Activated T-cell treated with anti-CD3 and anti-CD28 coated beads for 4 hours (primary cell): ENCODE measurements at places on chromosomes 6 and 20.

DNA sequence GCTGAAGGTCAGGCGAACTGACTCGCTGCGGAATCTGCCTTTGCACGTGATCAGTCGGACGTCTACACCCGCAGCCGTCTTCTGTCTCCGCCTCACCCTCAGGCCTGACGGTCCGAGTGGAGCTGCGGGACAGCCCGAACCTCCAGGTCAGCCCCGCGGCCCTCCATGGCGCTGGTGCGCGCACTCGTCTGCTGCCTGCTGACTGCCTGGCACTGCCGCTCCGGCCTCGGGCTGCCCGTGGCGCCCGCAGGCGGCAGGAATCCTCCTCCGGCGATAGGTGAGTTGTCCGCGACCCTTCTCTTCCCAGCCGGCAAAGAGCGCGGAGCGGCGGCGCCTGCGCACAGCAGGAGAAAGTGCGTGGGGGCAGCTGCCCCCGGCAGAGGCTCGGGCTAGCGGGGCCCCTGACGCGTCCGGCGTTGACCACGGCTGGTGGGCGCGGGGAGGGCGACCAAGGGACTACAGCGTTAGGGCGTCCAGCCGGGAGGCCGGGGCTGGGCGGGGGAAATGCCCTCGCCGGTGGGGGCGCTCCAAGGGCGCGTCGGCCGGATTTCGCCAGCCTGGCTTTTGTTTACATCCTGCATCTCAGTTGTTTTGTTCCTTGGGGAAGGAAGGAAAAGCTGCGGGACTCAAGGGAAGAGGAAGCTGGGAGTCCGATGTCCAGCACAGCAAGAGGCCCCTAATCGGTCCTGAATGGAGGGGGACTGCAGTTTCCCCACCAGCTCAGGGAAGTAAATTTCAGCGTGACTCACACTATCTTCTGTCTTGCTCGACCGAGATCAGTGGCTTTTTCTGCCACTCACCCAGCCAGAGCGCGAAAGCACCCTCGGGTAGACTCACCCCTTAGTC lies at the start of gene SMPDL3A:
Gene SMPDL3A (plus strand): TSS at position 77 of the 846 bp plus-strand sequence. CDS start 89 bp downstream, at position 166.
- no peak for DNase-seq

- DNase-seq: no peak
These were observed 167.0 kb upstream of the SASH1 start for GRCh38 chr6:148175550-148176188.

DNA sequence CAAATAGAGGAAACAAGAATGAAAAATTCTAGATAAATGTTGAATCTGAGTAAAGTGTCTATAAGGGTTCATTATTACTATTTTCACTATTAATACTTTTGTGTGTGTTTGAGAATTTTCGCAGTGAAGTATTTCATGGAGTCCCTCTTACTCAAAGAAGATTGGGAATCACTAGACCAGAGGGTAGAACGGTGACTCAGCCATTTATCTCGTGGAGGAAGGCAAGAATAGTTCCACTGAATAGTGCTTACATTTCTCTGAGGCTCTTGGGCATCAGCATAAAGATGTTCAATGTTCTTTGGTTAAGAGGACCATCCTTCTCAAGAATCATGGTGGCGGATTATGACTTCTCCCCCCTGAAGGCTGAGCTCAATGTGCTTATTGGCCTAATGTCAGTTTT lies 376.7 kb upstream of the ARID1B start:
- DNase-seq: no peak

- no peak for DNase-seq
These were observed at the start of gene GTSF1L for GRCh38 chr20:43726811-43727338. Gene GTSF1L (minus strand): TSS chr20:43727002. CDS start chr20:43726694, 308 bp downstream.

DNA sequence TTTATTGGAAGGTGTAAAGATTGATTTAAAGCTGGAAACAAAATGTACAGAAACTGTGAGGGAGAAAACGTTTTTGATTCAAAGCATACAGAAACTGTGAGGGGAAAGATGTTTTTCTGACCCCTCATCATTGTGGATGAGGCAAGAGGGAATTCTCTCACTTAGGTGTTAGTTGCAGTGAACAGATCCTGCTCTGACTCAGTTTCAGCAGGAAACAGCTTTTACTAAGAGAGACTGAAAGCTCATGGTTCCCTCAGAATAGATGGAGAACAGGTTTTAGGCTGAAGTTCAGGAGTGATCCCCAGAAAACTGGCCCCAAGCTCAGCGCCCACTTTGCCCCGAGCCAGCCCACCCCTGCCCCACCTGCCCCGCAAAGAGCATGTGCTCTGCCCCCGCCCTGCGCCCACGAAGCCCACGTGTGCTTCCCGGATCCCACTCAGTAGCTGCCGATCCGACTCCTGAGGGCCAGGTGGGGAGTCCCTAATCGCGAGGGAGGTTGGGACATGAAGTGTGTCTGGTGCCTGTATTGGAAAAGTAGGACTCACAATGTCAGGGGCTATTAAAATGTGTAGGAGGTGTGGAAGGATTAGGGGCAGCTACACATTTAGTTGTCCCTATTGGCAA lies 41.2 kb downstream of the DUSP22 start:
- no peak for DNase-seq

- DNase-seq: peak; percentile 70
These were observed at the start of gene DSE for GRCh38 chr6:116370760-116371119. Gene DSE (plus strand): TSS chr6:116370947. CDS start chr6:116399251, 28,304 bp downstream.

- no peak for DNase-seq
These were observed 286.3 kb downstream of the CDH26 start for GRCh38 chr20:60244373-60245146.
